ENCODE measurements at places on chromosomes 3 and 15. TPM values are rescaled to one million over a fixed set of nuclear protein-coding genes. Genes with fewer than 3 reads are reported as not detected.

ITIH1 gene
- not detected for total RNA-seq

GRCh38 chr3:33089515-33089914, 7.4 kb downstream of the GLB1 start:
- peaks cover 24% of the 10 kb centered on the region for H3K36me3 ChIP-seq
- no peak overlapping the region for H3K4me3 ChIP-seq
- H3K27ac ChIP-seq: no peak overlapping the region
- H3K4me1 ChIP-seq: no peaks in the 10 kb centered on the region
- no peak for DNase-seq

GRCh38 chr3:60542995-60543394, 708.3 kb downstream of the FHIT start:
- H3K4me3 ChIP-seq: no peak overlapping the region
- H3K27me3 ChIP-seq: no peaks in the 10 kb centered on the region
- no peaks in the 10 kb centered on the region for H3K4me1 ChIP-seq
- H3K36me3 ChIP-seq: no peaks in the 10 kb centered on the region
- no peak overlapping the region for H3K27ac ChIP-seq
- DNase-seq: no peak

HAUS2 gene
- 18.5 TPM for total RNA-seq

DNA sequence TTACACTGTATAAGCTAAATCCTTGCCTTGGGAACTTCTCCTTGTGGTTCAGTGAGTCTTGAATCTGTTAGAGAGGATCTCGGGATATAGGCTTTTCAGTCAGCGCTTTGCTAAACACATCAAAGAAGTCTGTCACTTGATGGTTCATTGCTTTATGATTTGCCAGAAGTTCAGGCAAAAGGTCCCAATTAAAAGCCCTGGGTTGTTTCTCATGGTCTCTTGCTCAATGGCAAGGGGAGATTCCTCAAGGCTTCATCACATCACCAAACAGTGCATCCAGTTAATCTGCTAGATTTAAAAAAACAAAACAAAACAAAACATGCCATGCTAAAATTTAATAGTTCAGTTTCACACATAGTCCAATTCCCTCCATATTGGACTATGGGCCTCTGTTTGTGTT, 114.8 kb downstream of the FILIP1L start:
- DNase-seq: no peak
- no peaks in the 10 kb centered on the region for H3K27me3 ChIP-seq
- H3K27ac ChIP-seq: no peak overlapping the region
- H3K4me1 ChIP-seq: peaks cover 14% of the 10 kb centered on the region
- no peak overlapping the region for H3K4me3 ChIP-seq
- H3K36me3 ChIP-seq: no peaks in the 10 kb centered on the region

SNTN gene
- not detected for total RNA-seq

- DNase-seq: no peak
- H3K4me3 ChIP-seq: no peak overlapping the region
- no peaks in the 10 kb centered on the region for H3K4me1 ChIP-seq
- no peaks in the 10 kb centered on the region for H3K36me3 ChIP-seq
- no peak overlapping the region for H3K27ac ChIP-seq
Measured at GRCh38 chr3:44400771-44401170, 62.2 kb downstream of the TCAIM start.

PIGZ gene
- total RNA-seq: 2.9 TPM

GATA2 gene
- 0.88 TPM for total RNA-seq

DNA sequence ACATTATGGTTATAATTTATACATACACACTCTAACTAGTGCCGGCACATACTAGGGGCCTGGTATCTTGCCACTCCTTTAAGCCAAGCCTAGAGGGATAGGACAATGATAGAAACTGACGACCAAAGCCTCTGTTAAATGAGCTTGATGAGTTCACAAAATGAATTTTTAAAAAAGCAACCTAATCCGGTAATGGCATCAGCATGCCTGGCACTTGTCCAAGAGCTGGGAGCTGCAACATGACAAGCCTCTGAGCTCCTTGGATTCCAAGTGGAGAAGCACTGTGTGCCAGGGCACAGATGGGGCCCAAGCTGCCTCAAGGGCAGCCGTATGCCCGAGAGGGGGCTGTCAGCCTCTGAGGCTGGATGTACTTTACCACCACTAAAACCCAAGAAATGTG, 9.7 kb downstream of the ETV5 start:
- peak; percentile 86 for DNase-seq
- H3K27me3 ChIP-seq: no peaks in the 10 kb centered on the region
- no peak overlapping the region for H3K4me3 ChIP-seq
- peaks cover 37% of the 10 kb centered on the region for H3K36me3 ChIP-seq
- no peak overlapping the region for H3K27ac ChIP-seq

DNA sequence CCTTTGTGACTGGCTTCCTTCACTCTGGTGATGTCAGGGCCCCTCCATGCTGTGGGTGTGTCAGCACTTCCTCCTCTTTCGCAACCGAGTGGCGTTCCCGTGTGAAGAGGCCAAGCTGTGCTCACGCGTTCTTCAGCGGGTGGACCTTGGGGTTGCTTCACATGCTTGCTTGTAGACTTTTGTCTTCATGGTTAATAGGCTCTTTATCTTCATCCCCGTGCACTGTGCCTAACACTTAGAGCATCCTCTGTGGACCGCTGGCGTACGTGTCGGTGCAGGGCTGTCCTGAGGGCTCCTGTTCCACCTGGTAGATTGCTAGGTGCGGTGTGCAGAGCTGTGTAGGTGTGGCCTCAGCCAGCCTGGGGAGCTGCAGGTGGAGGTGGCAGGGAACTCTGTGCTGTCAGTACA, 182.3 kb downstream of the OR4M2 start:
- no peaks in the 10 kb centered on the region for H3K4me1 ChIP-seq
- H3K36me3 ChIP-seq: no peaks in the 10 kb centered on the region

DNA sequence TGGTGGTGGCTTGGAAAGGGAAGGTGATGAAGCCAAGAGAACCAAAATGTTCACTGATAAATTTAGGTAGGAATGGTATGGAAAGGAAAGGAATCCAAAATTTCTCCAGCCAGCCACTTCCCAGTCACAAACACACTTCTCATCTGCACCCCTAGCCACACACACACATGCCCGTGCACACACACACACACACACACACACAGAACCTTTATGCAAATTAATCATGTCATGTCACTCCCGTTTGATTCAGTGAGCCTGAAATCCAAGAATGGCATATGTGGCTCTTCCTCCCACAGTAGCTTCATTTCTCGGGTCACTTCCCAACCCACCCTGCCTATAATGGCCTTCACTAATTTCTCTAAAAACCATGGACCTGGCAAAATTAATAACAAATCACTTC, 3.1 kb upstream of the HLTF start:
- no peak overlapping the region for H3K4me3 ChIP-seq
- H3K36me3 ChIP-seq: peaks cover 2% of the 10 kb centered on the region
- no peak overlapping the region for H3K27ac ChIP-seq

GRCh38 chr15:78842519-78842918, 30.2 kb upstream of the MORF4L1 start:
- DNase-seq: no peak
- no peaks in the 10 kb centered on the region for H3K27me3 ChIP-seq
- H3K27ac ChIP-seq: no peak overlapping the region
- no peaks in the 10 kb centered on the region for H3K36me3 ChIP-seq
- H3K4me3 ChIP-seq: no peak overlapping the region

DNA sequence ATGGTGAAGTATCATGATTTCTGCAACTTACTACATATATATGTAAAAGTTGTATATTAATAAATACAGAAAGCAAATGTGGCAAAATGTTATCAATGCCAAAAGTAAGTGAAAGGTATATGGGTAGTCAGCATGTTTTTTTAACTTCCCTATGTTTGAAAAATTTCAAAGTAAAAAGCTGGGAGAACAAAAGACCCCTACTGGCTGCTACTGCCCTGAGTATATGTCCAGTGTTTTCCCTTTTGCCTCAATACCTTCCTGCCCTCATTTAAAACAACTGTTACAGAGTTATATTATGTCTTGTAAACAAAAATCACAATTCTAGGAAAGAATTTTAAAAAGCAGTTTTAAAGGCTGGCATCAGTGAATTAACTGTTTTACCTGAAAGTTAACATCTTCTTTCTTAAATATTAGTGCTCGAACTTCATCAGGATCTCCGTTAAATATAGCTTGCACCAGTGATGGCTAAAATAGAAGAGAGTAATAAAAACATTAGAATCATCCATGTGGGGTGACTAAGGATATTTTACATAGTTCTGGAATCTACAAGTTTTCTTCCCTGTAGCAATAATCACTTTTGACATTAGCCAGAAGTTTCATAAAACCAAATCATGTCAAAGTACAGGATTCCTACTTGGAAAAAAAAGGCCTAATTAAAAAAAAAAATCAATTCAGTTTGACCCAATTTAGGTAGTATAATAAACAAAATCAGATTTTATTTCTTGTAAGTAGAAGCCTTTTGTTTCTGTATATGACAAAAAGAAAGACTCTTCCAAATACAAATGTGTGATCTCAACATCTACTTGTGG, 2.7 kb downstream of the ANKRD28 start:
- peak overlapping the region; percentile 77 for H3K4me3 ChIP-seq
- peaks cover 18% of the 10 kb centered on the region for H3K36me3 ChIP-seq
- no peaks in the 10 kb centered on the region for H3K27me3 ChIP-seq

TRIM71 gene
- total RNA-seq: not detected

ALDH1A2 gene
- 1.1 TPM for total RNA-seq

ACP3 gene
- total RNA-seq: under 0.01 TPM

ANKDD1A gene
- total RNA-seq: 3.8 TPM

DNA sequence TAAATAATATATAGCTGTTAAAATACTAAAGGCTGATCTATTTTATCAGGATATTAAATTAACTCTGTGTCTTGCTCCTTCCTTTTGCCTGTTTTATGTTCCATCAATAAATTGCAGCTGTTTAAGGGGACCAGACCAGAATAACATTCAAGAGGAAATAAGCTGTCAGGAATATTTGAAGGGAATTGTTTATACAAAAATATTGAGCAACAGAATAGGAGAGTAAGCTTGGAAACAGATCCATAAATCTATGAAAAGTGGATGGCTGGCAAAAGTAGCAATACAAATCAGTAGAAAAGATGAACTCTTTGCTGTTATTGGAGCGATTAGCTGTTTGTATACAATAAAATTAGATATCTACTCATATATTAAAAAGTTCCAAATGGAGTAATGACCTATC, 36.2 kb upstream of the PLSCR2 start:
- no peak for DNase-seq
- H3K36me3 ChIP-seq: no peaks in the 10 kb centered on the region
- no peak overlapping the region for H3K4me3 ChIP-seq
- peak overlapping the region; percentile 83 for H3K27ac ChIP-seq

C2CD4A gene
- total RNA-seq: under 0.01 TPM

GRCh38 chr3:95343767-95344166, 1280.9 kb downstream of the NSUN3 start:
- peaks cover 2% of the 10 kb centered on the region for H3K36me3 ChIP-seq
- DNase-seq: no peak
- no peaks in the 10 kb centered on the region for H3K4me1 ChIP-seq
- H3K27me3 ChIP-seq: no peaks in the 10 kb centered on the region
- no peak overlapping the region for H3K4me3 ChIP-seq

GRCh38 chr3:47652142-47652541, 73.5 kb upstream of the CSPG5 start:
- H3K27me3 ChIP-seq: no peaks in the 10 kb centered on the region
- no peaks in the 10 kb centered on the region for H3K36me3 ChIP-seq
- DNase-seq: no peak
- no peak overlapping the region for H3K4me3 ChIP-seq
- H3K27ac ChIP-seq: no peak overlapping the region

DNA sequence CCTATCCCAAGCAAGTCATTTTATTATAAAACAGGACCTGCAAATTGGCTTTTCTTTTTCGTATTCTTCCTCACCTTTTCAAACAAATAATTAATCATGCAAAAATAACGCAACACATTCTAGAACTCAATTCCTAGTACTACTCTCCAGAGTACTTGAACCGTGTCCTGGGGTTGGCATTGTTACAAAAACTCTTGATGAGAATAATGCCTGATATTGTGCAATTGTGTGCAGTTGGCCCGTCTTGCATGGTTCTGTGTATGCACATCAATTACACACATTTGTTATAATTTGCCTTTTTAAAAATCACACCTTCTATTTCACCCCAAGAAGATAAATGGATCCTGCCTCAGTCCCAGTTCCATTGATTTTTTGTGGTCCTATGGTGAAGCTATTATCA, 205.4 kb downstream of the EPHB1 start:
- DNase-seq: no peak
- no peaks in the 10 kb centered on the region for H3K27me3 ChIP-seq
- no peaks in the 10 kb centered on the region for H3K36me3 ChIP-seq
- no peak overlapping the region for H3K27ac ChIP-seq

DNA sequence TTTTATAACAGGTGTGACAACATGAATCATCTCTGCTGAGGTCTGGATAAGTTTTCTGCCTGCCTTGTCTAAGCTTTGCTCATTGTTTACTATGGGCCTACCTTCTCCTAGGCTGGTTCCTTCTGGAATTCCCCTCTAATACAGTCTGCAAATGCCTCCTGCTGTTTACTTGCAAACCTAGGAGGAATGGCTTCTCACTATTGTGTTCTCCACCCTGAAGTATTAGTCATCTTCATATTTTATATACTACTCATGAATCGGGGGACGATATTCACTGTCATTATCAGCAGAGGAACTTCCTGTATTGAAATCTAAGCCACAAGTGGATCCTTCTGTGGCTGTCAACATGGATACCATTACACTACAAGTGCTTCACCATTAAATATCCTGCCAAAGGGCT, 154.8 kb downstream of the PLCL2 start:
- H3K36me3 ChIP-seq: no peaks in the 10 kb centered on the region
- H3K4me3 ChIP-seq: no peak overlapping the region
- no peaks in the 10 kb centered on the region for H3K27me3 ChIP-seq
- peaks cover 27% of the 10 kb centered on the region for H3K4me1 ChIP-seq

KBTBD13 gene
- not detected for total RNA-seq

NANOGP8 gene
- total RNA-seq: 1.2 TPM

DNA sequence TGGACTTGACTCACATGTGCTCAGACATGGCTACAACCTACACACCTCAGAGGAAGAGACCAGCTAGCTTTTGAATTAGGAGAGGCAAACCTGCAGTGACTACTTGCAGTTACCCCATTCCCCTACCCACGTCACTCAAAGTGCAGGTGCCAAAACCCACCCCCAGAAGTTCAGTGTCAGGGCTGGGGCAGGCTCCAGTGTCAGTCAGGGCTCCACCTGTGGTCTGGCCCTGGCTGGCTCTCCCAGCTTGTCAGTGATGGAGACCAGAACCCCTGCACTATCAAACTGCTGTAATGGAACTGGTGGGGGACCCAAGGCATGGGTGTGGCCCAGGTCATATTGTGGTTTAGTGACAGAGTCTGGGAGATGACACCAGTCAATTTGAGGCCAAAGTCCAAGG, 32.6 kb upstream of the SLC41A3 start:
- DNase-seq: no peak
- no peaks in the 10 kb centered on the region for H3K36me3 ChIP-seq
- no peak overlapping the region for H3K4me3 ChIP-seq
- no peaks in the 10 kb centered on the region for H3K4me1 ChIP-seq
- no peak overlapping the region for H3K27ac ChIP-seq

RBP2 gene
- not detected for total RNA-seq

All from osteoblast (primary cell).